Smooth muscle cell of bladder (primary cell): ENCODE measurements at places on chromosomes 4 and X. TPM values are rescaled to one million over a fixed set of nuclear protein-coding genes. Genes with fewer than 3 reads are reported as not detected.

Gene IGFBP7
- total RNA-seq = 255 and 405 TPM in 2 replicates

Gene NUDT10
- total RNA-seq = 1.5 and 1.6 TPM in 2 replicates

Gene EGF
- 0.37 and 0.43 TPM in 2 replicates for total RNA-seq

Gene TLR6
- 0.92 and 1.4 TPM in 2 replicates for total RNA-seq

Gene SPANXD
- total RNA-seq = not detected in 2 replicates

Gene MAGIX
- total RNA-seq = 0.85 and 1.4 TPM in 2 replicates

Gene VGLL1
- not detected in 2 replicates for total RNA-seq

Gene PRDM5
- total RNA-seq = 17.7 and 19.3 TPM in 2 replicates

Gene CDS1
- total RNA-seq = 0.28 and 0.43 TPM in 2 replicates

Gene TIGD4
- total RNA-seq = 0.14 and 0.18 TPM in 2 replicates
